ENCODE measurements at places on chromosomes 1 and 21.

GRCh38 chr1:182337736-182338571 lies 53.6 kb downstream of the GLUL start:
- H3K27me3 ChIP-seq: peaks cover 5% of the 10 kb centered on the region
- H3K4me3 ChIP-seq: no peak overlapping the region
- H3K4me1 ChIP-seq: peaks cover 6% of the 10 kb centered on the region

DNA sequence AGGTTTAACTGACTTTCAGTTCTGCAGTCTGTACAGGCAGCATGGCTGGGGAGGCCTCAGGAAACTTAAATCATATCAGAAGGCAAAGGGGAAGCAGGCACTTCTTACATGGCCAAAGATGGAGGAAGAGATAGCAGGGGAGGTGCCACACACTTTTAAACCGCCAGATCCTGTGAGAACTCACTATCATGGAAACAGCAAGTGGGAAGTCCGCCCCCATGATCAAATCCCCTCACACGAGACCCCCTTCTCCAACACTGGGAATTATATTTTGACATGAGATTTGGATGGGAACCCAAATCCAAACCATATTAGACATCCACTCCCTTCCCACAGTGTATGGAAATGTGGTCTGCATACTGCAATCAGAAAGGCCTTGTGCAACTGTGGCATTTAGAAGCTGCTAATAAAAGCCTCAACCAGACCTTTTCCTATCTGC lies 148.2 kb downstream of the FCRL5 start:
- H3K36me3 ChIP-seq: no peaks in the 10 kb centered on the region
- peaks cover 21% of the 10 kb centered on the region for H3K27me3 ChIP-seq
- DNase-seq: no peak
- peaks cover 3% of the 10 kb centered on the region for H3K4me1 ChIP-seq
- H3K4me3 ChIP-seq: no peak overlapping the region
- no peak overlapping the region for H3K27ac ChIP-seq

DNA sequence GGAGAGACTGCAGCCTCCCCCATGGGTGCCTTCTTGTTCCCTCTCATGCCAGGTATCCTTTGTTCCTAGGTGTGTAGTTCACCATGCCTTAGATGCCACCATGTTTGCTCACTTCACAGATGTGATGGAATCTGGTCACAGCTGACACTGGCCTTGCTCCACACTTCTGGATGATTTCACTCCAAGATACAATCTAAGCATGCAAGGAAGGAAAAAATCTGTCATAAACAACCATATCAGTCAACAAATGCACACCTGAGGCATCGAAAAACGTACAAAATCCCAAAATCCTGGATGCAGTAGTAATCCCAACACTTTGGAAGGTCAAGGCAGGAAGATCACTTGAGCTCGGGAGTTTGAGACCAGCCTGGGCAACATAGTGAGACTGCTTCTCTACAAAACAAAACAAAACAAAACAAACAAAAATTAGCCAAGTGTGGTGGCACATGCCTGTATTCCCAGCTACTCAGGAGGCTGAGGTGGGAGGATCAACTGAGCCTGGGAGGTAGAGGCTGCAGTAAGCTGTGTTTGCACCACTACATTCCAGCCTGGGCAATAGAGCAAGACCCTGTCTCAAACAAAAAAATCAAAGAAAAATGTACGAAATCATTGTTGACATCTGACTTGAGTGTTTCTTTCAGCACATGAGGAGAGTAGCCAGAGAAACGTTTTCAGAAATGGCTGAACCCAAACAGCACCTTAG lies 17.1 kb upstream of the PTPRF start:
- H3K27me3 ChIP-seq: peaks cover 5% of the 10 kb centered on the region
- peaks cover 2% of the 10 kb centered on the region for H3K36me3 ChIP-seq
- DNase-seq: no peak
- no peak overlapping the region for H3K4me3 ChIP-seq

- no peak for DNase-seq
- no peak overlapping the region for H3K4me3 ChIP-seq
- H3K27ac ChIP-seq: no peak overlapping the region
- no peaks in the 10 kb centered on the region for H3K27me3 ChIP-seq
Observed at GRCh38 chr1:107807405-107807804, 157.6 kb downstream of the VAV3 start.

DNA sequence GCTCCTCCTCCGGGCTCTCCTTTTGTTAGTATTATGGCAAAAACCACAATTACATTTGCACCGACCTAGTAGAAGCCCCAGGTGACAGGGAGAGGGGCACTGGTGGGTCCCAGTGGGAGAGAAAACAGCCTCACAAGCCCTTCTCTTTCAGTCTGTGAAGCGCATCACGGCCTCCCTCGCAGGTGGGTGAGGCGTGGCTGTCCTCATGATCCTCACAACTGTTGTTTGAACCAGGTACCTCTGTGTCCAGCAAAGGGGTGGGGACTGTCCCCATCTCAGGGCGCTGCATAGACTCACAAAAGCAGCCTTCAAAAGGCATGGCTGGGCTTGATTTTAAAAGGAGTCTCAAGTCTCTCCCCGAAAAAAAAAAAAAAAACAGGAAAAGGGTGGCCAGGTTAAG lies 7.9 kb upstream of the C2CD2 start:
- no peak overlapping the region for H3K27ac ChIP-seq
- H3K4me3 ChIP-seq: no peak overlapping the region
- H3K36me3 ChIP-seq: no peaks in the 10 kb centered on the region

- no peak for DNase-seq
- H3K4me1 ChIP-seq: peaks cover 57% of the 10 kb centered on the region
- H3K4me3 ChIP-seq: no peak overlapping the region
- H3K36me3 ChIP-seq: peaks cover 41% of the 10 kb centered on the region
- no peaks in the 10 kb centered on the region for H3K27me3 ChIP-seq
- peak overlapping the region; percentile 70 for H3K27ac ChIP-seq
Observed at GRCh38 chr1:13753636-13754402, 53.8 kb downstream of the PRDM2 start.

GRCh38 chr1:231849981-231850380 lies 223.4 kb downstream of the DISC1 start:
- no peak overlapping the region for H3K27ac ChIP-seq
- no peaks in the 10 kb centered on the region for H3K36me3 ChIP-seq
- H3K4me3 ChIP-seq: no peak overlapping the region

DNA sequence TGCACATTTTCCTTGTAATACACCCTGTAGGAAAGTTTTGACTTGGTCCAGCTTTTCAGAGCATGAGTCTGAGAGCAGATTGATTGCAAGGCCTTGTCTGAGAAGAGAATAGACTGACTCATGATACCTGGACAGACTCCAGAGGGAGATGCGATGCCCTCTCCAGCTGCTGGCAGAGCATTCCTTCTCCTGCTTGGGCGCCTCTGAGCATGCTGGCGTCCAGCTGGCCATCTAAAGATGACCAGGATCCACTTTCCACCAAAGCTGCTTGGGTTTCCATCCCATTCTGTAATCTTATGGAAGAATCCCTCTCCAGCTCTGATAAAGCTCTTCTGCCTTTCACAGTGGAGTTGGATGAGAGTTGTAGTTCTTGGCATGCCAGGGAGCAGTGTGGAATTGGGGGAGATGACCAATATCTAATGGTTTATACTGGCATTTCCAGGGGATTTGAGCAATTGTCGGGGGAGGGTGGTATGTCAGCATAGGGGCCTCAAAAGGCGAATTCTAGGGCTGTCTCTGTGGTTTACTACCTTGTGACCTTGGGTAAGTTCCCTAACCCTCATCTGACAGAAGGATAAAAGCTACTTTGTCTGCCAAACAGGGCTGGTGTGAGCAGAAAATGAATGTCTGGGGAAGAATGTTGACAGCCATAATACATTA lies 19.5 kb downstream of the SZRD1 start:
- H3K36me3 ChIP-seq: peaks cover 31% of the 10 kb centered on the region
- H3K4me1 ChIP-seq: peaks cover 67% of the 10 kb centered on the region
- DNase-seq: no peak

GRCh38 chr1:87329526-87330056 lies 911 bp downstream of the LMO4 start:
- H3K4me3 ChIP-seq: peak overlapping the region; percentile 81
- peaks cover 39% of the 10 kb centered on the region for H3K4me1 ChIP-seq
- DNase-seq: peak; percentile 32
- H3K36me3 ChIP-seq: peaks cover 25% of the 10 kb centered on the region
- H3K27me3 ChIP-seq: no peaks in the 10 kb centered on the region
- H3K27ac ChIP-seq: peak overlapping the region; percentile 97

GRCh38 chr1:153945131-153945794 lies 1.3 kb downstream of the DENND4B start:
- peaks cover 26% of the 10 kb centered on the region for H3K4me1 ChIP-seq
- DNase-seq: peak; percentile 93
- peaks cover 71% of the 10 kb centered on the region for H3K36me3 ChIP-seq
- peak overlapping the region; percentile 96 for H3K4me3 ChIP-seq
- peak overlapping the region; percentile 97 for H3K27ac ChIP-seq
- H3K27me3 ChIP-seq: no peaks in the 10 kb centered on the region

GRCh38 chr1:14724678-14725077 lies 126.2 kb downstream of the KAZN start:
- no peaks in the 10 kb centered on the region for H3K27me3 ChIP-seq
- no peaks in the 10 kb centered on the region for H3K4me1 ChIP-seq
- H3K4me3 ChIP-seq: no peak overlapping the region
- no peak for DNase-seq

DNA sequence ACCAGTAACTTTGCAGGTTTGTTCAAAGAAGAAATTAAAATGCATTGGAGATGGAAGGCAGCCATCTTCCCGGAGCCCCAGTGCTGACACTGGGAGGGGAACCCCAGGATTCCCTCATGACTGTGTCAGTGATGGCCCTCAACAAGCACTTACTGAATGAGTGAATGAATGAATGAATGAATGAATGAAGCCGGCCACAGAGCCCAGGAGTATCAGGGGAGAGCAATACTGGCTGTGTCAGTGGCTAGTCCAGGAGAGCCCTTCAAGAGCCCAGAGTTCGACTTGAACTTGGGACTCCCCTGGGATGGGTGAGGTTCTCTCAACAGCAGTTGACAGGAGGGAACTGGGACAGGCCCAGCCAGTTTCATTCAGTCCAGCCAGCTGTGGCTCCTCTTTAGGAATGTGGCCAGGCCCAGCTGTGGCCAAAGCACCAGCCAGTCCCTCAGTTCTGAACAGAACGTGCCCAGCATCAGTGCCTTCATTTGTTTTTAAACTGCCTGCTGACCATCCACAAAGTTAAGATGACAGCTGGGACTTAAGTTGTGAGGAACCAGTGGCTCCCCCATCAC lies 9.2 kb upstream of the ERG start:
- H3K27ac ChIP-seq: no peak overlapping the region
- H3K27me3 ChIP-seq: peaks cover 16% of the 10 kb centered on the region
- peaks cover 12% of the 10 kb centered on the region for H3K4me1 ChIP-seq
- H3K4me3 ChIP-seq: no peak overlapping the region
- no peaks in the 10 kb centered on the region for H3K36me3 ChIP-seq

- H3K27me3 ChIP-seq: peaks cover 8% of the 10 kb centered on the region
- no peak for DNase-seq
- no peak overlapping the region for H3K4me3 ChIP-seq
Observed at GRCh38 chr1:12661606-12662219, 17.8 kb downstream of the AADACL4 start.

- DNase-seq: no peak
- H3K4me1 ChIP-seq: peaks cover 5% of the 10 kb centered on the region
- no peak overlapping the region for H3K27ac ChIP-seq
- no peak overlapping the region for H3K4me3 ChIP-seq
- no peaks in the 10 kb centered on the region for H3K27me3 ChIP-seq
- no peaks in the 10 kb centered on the region for H3K36me3 ChIP-seq
Observed at GRCh38 chr1:22753481-22753971, 42.9 kb downstream of the EPHB2 start.

GRCh38 chr1:54978528-54979326 lies 1.7 kb upstream of the TMEM61 start:
- no peaks in the 10 kb centered on the region for H3K4me1 ChIP-seq
- no peaks in the 10 kb centered on the region for H3K36me3 ChIP-seq
- no peak overlapping the region for H3K4me3 ChIP-seq
- H3K27ac ChIP-seq: no peak overlapping the region
- H3K27me3 ChIP-seq: peaks cover 54% of the 10 kb centered on the region

DNA sequence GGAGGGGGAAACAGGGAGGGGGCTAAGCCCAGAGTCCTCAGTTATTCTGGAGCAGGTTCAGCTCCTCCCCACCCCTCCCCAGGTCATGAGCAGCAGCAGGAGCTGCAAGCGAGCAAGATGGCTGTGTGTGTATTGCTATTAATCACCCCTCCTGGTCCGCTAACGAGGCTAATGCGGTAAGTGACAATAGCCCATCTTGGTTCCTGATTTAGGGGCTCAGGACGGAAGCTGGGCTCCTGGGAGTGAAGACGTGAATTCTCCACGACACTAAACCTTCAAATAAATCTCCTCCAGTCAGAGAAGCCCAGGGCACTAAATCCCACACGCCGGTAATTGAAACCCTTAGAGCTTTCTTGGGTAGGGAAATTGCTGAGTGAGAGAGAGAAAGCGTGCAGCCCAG lies 76.1 kb downstream of the TMEM53 start:
- no peak for DNase-seq
- no peak overlapping the region for H3K4me3 ChIP-seq
- H3K27me3 ChIP-seq: no peaks in the 10 kb centered on the region

DNA sequence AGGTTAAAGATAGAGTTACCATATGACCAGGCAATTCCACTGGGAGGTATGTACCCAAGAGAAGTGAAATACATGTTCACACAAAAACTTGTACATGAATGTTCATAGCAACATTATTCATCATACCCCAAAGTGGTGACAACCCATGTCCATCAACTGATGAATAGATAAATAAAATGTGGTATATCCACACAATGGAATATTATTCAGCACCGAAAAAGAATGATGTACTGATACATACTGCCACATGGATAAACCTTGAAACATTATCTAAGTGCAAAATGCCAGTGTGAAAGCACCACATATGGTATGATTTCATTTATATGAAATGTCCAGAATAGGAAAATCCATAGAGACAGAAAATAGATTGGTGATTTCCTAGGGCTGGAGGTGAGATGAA lies 53.4 kb upstream of the PAXBP1 start:
- no peak overlapping the region for H3K27ac ChIP-seq
- H3K36me3 ChIP-seq: no peaks in the 10 kb centered on the region
- no peak for DNase-seq
- peaks cover 11% of the 10 kb centered on the region for H3K27me3 ChIP-seq
- H3K4me1 ChIP-seq: peaks cover 3% of the 10 kb centered on the region

GRCh38 chr1:192952646-192953045 lies 106.5 kb downstream of the UCHL5 start:
- H3K4me3 ChIP-seq: no peak overlapping the region
- H3K27ac ChIP-seq: no peak overlapping the region
- no peaks in the 10 kb centered on the region for H3K36me3 ChIP-seq
- H3K27me3 ChIP-seq: no peaks in the 10 kb centered on the region
- no peak for DNase-seq

- H3K27ac ChIP-seq: no peak overlapping the region
- H3K4me3 ChIP-seq: no peak overlapping the region
- no peaks in the 10 kb centered on the region for H3K27me3 ChIP-seq
- no peaks in the 10 kb centered on the region for H3K36me3 ChIP-seq
- DNase-seq: peak; percentile 40
Observed at GRCh38 chr1:200279810-200280411, 129.9 kb downstream of the ZNF281 start.

GRCh38 chr1:157369808-157370521 lies 182.3 kb downstream of the FCRL5 start:
- no peak overlapping the region for H3K4me3 ChIP-seq
- no peaks in the 10 kb centered on the region for H3K36me3 ChIP-seq
- peaks cover 7% of the 10 kb centered on the region for H3K27me3 ChIP-seq
- no peak overlapping the region for H3K27ac ChIP-seq

All from activated CD8-positive, alpha-beta T cell treated with anti-CD3 and anti-CD28 coated beads, Interleukin-2, amount 10 ng/mL, durations not matched to agents 7 days and 5 days (primary cell).